ENCODE measurements at places on chromosomes 4 and X. TPM values are rescaled to one million over a fixed set of nuclear protein-coding genes. Genes with fewer than 3 reads are reported as not detected.

DNA sequence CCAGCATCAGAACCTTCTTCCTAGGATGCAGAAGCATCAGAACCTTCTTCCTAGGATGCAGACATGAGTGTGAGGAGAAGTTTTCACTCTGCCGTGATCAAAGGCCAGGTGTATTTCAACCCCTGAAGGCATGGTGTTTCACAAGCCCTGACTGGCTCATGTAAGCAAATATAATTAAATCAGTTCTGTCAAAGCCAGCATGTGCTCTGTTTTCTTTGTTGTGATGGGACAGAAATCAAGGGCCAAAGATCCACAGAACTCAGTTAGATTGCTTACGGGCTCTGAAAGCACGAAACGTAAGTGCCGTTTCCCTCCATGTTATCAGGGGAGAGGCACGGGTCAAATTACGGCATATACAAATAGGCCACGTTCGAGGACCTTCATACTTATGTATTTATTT is 32.0 kb upstream of the CLDN24 start:
- no peak for DNase-seq

DNA sequence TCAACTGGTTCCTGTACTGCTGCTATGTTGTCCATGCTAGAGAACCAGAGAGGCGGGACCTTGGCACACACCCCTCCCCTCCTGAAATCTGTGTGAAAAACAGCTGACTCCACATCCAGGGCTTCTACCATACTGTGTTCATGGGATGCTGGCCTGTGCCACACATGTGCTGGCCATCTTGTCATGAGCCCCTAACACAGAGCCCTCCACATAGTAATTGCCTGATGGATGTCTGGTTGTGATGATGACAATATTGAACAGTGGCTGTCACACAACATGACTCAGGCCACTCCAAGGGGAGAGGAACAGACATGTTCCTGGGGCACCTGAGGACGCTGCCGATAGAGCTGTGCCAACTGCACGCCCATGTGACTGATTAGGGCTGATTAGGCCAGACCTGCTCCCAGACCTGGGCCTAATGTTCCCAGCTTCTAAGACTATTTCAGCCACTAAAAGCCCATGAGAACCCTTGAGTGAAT is 13.1 kb downstream of the SLC25A5 start:
- DNase-seq: no peak

- DNase-seq: no peak
These were observed 1447.0 kb downstream of the C4orf33 start for GRCh38 chr4:130542953-130543352.

- DNase-seq: no peak
These were observed 218.1 kb upstream of the GK2 start for GRCh38 chr4:79626101-79626500.

DNA sequence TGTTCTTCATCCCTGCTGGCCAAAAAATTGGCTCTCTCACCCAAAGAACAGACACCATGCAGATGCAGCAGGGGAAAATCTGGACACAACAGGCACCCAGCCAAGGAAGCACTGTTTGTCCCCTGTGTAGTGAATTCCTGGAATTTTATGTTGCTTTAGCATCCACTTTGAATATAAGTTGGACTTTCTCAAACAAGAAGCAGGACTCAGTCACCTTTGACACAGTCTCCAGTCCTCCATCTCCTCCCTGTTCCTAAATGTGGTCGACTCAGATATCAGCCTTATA is 11.8 kb downstream of the ZNF182 start:
- no peak for DNase-seq

Gene MSL3
- 13.0 TPM for total RNA-seq

DNA sequence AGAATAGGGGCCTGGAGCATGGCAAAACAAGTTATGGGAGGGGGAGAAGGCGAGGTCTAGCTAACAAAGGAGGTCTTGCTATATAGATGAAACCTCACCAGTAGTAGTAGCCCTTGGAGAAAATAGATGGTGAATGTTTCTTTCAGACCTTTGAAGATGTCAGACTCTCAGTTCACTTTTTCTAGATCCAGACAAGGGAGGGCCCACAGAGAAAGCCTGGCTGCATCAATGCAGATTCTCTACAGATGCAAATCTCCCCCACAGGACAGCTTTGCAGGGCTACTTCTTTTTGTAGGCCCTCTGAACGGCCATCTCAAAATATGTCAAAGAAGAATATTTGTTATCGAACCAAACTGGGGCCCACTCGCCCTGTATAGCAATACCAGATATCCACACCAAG is 159.7 kb downstream of the ANK2 start:
- no peak for DNase-seq

GRCh38 chrX:46072372-46072771 is 472.8 kb downstream of the ZNF674 start:
- DNase-seq: no peak

- no peak for DNase-seq
These were observed 6.4 kb upstream of the RBMX2 start for GRCh38 chrX:130395341-130395740.

Gene ASB12
- 0.29 TPM for total RNA-seq

Gene SLC10A4
- 1.6 TPM for total RNA-seq

DNA sequence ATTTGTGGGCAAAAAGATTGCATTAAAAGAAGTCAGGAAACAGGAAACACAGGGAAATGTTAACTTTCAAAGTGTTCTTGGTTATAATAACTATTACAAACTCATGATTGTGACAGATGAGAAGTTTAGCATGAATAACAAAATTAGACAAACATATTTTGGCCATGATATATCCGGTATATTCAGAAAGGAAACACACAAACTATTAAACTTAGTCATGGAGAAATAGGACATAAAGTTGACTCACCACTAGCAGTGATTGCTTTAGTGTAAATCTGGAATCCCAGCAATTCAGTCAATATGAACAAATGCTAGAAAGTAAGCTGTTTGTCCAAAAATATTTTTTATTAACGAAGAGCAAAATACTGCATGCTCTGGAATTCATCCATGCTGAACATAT is 1299.9 kb downstream of the C4orf33 start:
- DNase-seq: no peak

DNA sequence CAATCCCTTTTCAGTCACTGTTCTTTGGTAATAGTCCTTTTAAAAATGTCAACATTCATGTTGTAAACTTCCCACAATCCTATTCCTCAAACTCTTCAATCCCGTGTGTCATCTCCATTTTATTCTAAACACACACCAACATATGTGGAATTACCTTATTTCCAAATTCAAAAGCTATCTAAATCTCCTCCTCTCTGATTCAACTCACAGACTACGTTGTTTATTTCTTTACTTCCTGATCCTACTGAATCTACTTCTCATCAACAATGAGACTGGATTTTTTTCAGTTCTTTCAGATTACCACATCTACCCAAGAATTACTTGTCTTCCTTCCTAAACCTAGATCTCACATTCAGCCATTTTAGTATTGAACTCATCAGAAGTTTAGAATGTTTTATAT is 188.2 kb downstream of the GABRB1 start:
- no peak for DNase-seq

- DNase-seq: no peak
These were observed 200.2 kb downstream of the DKK2 start for GRCh38 chr4:106835919-106836318.

DNA sequence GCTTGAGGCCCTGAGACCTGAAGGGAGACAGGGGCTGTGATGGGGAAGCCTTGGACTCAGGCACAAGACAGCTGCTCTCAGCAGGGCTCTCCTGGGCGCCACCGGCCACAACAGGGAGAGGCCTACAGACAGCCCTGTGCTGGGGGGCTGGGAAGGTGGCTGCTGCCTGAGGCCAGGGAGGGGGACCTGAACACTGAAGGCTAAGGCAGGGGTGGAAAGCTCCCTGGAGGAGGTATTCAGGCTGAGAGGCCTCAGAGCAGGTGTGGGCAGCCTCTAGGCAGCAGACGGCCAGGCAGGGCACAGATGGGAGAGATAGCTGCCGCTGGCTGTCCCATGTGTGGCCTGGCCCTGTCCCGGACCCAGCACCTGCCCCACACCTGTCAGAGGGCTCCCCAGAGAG is 33.0 kb downstream of the TACC3 start:
- DNase-seq: no peak

Gene BEX1
- total RNA-seq: 51.7 TPM

DNA sequence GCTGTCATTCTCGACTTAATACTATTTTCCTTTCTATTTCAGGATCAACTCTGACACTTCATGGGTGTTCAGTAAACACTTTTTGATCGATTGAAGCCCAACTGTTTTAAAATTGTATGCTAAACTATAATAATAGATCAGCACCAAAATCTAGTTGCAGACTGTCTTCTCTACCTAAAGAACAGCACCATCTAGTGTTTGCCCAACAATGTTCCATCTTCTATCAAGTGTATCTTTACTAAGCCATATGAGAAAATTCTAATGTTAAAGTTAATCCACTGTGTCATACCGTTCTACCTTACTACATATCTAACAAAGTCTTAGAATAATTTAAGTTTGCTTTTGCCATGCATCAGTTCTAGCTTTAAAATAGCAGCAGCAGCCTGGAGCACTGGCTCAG is 113.0 kb upstream of the PRDX4 start:
- DNase-seq: no peak

DNA sequence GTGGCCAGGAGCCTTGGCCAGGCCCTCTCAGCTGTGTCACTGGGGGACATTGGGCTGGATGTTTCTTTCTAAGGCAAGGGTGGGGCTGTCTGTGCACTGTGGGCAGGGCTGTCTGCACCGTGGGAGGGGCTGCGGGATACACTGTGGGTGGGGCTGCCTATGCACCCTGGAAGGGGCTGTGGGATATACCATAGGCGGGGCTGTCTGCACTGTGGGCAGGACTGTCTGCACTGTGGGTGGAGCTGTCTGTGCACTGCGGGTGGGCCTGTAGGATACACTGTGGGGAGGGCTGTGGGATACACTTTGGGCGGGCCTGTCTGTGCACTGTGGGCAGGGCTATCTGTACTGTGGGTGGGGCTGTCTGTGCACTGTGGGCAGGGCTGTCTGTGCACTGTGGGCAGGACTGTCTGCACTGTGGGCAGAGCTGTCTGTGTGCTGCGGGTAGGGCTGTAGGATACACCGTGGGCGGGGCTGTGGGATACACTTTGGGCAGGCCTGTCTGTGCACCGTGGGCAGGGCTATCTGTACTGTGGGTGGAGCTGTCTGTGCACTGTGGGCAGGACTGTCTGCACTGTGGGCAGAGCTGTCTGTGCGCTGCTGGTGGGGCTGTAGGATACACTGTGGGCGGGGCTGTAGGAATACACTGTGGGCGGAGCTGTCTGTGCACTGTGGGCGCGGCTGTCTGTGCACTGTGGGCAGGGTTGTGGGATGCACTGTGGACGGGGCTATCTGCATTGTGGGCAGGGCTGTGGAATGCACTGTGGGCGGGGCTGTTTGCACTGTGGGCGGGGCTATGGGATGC is 31.1 kb downstream of the ACOX3 start:
- DNase-seq: no peak

GRCh38 chr4:80268081-80268823 is 1.8 kb downstream of the FGF5 start:
- peak; percentile 58 for DNase-seq

Gene ENPEP
- total RNA-seq: 0.83 TPM

GRCh38 chr4:181820553-181820952 is 422.6 kb upstream of the TENM3 start:
- DNase-seq: no peak

DNA sequence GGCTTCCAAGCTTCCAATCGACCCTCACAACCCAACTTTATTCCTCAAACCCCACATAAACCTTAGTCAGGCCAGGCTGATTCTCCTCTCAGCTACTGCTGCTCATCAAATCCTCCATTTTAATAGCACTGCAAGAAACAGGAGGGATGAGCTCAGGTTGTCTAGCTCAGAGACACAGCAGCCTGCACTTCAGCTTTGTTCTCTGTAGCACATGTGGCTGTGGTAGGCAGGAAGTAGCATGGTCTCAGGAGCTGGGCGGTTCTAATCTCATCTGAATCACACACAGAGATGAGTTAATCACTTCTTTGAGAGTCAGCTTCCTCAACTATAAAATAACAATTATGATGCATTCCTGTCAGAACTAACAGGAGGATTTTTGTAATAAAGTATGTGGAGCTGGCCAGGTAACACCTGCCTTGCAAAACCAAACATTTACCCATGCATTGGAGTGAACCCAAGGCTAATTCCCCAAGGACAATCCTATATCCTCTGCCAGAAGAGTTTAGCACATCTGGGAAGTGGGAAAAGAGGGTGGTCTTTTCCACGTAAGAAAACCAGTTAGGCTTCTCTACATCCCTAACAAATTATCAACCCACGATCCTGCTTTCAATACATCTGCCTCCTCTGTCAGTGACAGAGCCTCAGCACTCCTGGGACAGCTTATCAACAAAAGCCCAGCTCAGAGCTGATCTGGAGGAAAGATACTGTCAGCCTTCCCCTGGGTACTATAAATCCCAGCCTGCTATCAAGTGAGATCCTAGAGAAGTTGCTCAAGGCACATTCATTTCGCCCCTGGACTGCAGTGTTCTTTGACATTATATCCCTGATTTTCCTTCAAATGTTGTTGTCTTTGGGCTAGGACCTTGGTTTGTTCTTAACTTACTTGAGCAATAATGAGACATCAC is 32.8 kb downstream of the ELOVL6 start:
- DNase-seq: no peak

GRCh38 chrX:56569378-56570057 is 6.1 kb downstream of the UBQLN2 start:
- DNase-seq: no peak

GRCh38 chrX:44514272-44514671 is 28.4 kb downstream of the FUNDC1 start:
- DNase-seq: no peak

Gene H2BW2
- not detected for total RNA-seq

Gene PAGE4
- not detected for total RNA-seq

- no peak for DNase-seq
These were observed 6.0 kb downstream of the DGKQ start for GRCh38 chr4:967113-968104.

GRCh38 chr4:185846505-185847150 is 34.6 kb upstream of the SORBS2 start:
- no peak for DNase-seq

Gene NSG1
- 9.3 TPM for total RNA-seq

DNA sequence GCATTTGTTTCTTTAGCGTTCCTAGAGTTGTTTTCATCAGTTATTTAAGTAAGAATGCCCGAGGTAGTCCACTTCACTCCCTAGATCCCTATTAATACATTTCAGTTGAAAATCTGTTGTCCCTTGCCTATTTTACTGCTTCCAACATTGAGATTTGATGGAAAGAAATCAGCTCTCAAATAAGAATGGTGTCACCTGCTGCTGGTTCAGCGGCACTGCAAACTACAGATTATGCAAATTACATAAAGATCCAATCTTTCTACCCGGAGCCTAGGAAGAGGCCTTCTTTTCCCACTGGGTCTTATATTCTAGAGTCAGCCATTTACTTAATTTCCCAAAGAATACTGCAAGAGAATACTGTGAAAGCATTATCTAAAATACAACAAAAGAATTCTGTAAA is 597.6 kb upstream of the MAGEB2 start:
- no peak for DNase-seq

DNA sequence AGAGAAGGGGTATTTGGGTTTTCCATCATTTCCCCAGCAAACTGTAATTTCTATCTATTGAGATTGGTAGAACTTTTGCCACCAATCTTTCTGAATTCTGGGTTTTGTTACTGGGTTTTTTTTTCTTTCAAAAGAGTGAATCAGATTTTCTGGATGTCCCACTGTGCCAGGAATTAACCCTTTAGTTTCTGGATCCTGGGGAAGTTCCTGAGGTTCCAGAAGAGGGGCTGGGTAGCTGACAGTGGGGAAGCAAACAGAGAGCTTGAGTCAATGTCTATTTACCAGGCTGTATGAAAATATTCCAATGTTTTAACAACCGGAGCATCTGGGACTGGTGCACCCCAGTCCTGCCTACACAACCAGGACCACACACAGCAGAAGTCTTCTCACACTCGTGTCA is 25.8 kb upstream of the SOD3 start:
- DNase-seq: no peak
